ENCODE measurements at places on chromosomes 4 and X.

DNA sequence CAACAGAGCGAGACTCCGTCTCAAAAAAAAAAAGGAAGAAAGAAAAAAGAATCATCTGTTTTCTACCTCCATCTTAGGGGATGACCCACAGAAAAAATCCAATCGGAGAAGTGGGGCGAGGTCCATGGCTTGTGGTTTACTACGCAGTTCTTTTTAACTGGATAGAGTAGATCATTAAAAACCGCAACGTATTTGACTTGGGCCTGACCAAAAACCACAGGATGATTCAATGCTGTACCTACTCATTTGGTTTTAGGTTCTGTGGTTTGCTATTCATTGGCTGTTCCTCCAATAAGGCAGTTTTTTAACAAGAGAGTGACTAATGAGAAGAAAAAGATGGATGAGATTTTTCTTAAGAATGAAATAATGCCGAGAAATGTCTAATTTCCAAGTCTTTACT lies 83.7 kb downstream of the FREM3 start:
- DNase-seq, result no peak

GRCh38 chr4:32142075-32142474 lies 1421.9 kb downstream of the PCDH7 start:
- peak; percentile 1 for DNase-seq

GRCh38 chr4:53040459-53040815 lies 178.3 kb downstream of the RASL11B start:
- DNase-seq, result peak; percentile 22

GRCh38 chrX:57329008-57329407 lies 42.5 kb downstream of the FAAH2 start:
- no peak for DNase-seq

GRCh38 chr4:68348577-68348976 lies 1.3 kb downstream of the YTHDC1 start:
- DNase-seq, result no peak

DNA sequence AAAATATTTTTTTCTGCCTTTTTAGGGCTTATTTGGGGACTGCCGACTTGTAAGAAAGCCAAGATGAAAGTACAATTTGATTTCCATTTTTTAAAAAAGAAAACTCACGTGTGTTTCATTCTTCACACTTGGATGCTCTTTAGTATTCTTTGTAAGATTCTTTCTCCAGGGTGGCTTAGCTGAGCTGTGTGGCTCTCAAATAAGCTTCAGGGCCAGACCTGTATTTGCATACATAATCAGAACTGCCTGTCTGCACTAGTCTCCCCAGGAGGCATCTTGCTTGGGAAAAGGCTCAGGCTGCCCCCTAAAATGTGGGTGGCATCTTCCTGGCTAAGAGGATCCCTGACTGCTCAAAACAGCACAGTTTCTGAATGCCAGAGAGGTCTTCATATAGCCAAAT lies 498.4 kb downstream of the MID1IP1 start:
- DNase-seq, result no peak

GRCh38 chr4:176735300-176735699 lies 57.4 kb downstream of the VEGFC start:
- DNase-seq, result peak; percentile 62

- DNase-seq, result no peak
Observed at GRCh38 chr4:77493120-77493752, 112.4 kb upstream of the CXCL13 start.

DNA sequence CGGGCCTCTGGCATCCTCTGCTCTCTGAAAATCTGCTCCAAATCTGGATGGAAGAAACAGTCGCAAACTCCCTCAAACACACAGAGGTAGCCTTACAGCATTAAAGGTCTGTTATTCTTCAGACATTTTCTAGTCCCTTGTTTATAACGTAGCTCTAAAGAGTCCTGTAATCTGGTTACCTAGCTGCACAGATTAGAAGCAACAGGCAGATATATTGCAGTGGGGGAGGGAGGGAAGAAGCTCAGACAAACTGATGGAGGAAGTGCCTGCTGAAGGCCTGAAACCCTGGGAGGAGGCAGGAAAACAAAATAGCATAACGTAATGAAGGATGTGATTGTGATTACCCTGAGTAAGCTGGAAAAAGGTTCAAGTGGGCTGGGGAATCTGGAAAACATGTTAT lies 39.4 kb downstream of the ZCCHC12 start:
- no peak for DNase-seq

DNA sequence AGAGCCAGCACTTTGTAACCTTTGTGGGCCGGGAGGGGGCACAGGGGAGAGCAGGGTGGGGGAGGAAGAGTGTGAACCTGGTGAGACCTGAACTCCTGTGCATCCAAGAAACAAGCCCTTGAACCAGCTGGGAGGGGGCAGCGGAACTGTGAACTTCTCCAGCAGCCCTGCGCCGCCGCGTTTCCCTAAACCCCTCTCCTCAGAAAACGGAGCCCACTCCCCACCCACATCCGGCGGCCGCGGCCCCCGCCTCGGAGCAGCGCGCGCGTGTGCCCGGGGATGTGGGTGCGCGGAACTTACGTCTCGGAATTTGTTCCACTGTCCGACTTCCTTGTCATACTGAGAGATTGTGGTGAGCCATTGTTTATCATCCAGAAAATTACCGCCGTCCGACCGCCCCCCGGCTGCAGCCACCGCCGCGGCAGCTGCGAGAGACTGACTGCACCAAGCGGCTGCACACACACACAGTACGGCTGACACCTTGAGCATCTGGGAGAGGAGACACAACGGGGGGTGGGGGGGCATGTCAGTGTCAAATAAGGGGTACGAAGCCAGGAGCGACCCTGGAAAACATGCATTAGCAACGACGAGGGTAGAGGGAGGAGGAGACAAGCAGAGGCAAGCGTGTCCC lies 494 bp downstream of the SPOCK3 start:
- DNase-seq, result peak; percentile 20

GRCh38 chrX:41785685-41786084 lies 61.7 kb downstream of the GPR82 start:
- peak; percentile 32 for DNase-seq

- DNase-seq, result peak; percentile 60
Observed at GRCh38 chr4:188439641-188440311, 300.5 kb downstream of the TRIML1 start.

GRCh38 chr4:62870451-62870850 lies 1538.8 kb downstream of the TECRL start:
- DNase-seq, result no peak

GRCh38 chrX:80807606-80807991 lies 2.1 kb downstream of the BRWD3 start:
- no peak for DNase-seq

DNA sequence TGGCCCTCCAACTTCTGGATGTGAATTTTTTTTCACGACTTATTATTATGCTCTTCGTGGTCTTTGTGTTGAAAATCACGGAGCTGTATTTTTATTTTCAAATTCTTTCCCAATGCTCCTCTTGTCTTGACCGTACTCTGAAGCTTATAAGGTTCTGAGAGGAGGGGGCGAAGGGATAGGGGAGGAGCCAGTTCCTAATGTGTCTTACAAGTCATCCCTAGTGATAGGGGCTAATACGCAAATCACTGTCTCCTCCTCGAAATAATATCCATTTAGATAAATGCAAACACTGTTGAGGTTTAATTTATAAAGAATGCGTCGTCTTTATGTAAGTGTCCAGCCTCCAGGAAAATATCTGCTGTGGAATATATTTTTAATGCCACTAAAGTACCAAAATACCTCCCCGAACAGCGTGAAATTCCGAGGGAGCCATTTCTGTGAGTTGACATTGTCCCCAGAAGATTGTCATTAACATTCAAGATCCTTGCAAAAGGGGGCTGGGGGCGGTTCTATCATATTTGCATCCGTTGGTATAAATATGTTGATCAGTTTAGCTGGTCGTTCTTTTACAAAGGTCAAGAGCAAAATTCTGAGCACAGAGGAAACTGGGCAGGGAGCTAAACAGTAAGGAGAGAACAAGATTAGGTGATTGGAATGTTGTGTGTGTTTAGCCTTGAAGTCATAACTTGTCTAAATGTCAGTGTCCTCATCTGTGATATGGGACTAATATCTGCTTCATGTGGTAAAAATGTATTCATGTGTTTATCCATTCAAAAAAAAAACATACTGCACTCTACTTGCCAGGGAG lies 3.7 kb upstream of the FAT1 start:
- DNase-seq, result peak; percentile 43

DNA sequence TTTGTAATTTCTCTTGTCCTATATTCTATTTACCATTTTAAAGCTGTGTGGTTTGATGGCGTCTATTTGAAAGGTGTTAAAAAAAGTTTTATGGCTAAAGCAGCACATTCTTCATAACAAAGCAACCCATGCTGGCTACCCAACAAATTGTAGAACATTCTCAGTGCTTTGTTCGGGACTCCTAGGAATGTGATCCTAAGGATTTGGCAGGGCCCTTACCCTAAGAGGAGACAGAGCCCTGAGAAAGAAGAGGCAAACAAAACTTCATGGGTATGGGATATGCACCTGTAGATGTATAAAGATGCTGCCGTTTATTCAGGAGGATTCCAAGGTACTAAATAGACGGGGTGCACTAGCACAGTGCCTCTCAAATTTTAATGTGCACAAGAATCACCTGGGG lies 370.8 kb upstream of the DIPK2B start:
- no peak for DNase-seq

GRCh38 chr4:89256203-89256800 lies 51.3 kb downstream of the GPRIN3 start:
- no peak for DNase-seq

- no peak for DNase-seq
Observed at GRCh38 chr4:18937080-18937479, 915.5 kb upstream of the LCORL start.

DNA sequence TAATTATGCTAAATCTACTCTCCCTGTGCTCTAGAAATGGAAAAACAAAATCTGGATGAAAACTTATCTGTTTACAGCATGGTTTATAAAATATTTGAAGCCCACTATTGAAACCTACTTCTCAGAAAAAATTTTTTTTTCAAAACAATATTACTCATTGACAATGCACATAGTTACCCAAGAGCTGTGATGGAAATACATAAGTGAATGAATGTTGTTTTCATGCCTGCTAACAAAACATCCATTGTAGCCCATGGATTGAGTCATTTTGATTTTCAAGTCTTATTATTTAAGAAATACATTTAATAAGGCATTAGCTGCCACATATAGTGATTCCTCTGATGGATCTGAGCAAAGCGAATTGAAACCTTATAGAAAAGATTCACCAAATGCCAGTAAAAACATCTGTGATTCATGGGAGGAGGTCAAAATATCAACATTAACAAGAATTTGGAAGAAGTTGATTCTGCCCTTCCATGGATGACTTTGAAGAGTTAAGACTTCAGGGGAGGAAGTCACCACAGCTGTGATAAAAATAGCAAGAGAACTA lies 144.7 kb upstream of the HHIP start:
- peak; percentile 35 for DNase-seq

DNA sequence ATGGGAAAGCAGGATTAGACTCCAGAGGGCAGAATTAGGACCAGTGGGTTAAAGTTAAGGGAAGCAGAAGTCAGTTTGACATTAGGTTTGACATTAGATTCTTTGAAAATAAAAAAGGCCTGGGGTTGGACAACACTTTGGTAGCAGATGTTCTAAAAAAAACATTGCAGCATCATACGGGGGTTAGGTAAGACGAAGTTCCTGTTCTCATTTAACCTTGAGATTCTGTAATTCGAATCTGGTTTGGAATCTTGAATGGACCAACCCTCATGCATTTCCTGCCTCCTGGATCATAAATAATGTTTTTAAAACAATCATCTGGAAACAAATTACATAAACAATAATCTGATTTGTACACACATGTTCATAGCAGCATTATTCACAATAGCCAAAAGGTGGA lies 181.0 kb downstream of the SHROOM3 start:
- DNase-seq, result no peak

DNA sequence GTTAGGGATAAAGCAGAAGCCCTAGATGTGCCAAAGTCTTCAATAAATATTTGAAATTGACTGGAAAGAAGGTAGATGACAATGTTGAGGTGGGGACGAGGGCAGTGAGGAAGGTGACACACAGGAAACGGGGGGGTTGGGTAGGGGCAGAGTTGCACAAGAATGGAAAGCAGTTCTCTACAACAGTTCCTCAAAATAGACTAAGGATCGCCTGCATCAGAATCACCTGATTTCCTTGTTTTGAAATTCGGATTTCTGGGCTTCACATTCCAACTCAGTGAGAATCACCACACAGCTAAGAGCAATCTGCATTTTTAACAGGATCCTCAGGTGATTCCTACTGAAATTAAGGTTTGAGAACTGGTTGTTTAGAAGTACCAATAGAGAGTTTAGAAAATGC lies 70.6 kb downstream of the ARFIP1 start:
- DNase-seq, result no peak

GRCh38 chr4:169136330-169136729 lies 126.3 kb upstream of the CBR4 start:
- DNase-seq, result no peak

DNA sequence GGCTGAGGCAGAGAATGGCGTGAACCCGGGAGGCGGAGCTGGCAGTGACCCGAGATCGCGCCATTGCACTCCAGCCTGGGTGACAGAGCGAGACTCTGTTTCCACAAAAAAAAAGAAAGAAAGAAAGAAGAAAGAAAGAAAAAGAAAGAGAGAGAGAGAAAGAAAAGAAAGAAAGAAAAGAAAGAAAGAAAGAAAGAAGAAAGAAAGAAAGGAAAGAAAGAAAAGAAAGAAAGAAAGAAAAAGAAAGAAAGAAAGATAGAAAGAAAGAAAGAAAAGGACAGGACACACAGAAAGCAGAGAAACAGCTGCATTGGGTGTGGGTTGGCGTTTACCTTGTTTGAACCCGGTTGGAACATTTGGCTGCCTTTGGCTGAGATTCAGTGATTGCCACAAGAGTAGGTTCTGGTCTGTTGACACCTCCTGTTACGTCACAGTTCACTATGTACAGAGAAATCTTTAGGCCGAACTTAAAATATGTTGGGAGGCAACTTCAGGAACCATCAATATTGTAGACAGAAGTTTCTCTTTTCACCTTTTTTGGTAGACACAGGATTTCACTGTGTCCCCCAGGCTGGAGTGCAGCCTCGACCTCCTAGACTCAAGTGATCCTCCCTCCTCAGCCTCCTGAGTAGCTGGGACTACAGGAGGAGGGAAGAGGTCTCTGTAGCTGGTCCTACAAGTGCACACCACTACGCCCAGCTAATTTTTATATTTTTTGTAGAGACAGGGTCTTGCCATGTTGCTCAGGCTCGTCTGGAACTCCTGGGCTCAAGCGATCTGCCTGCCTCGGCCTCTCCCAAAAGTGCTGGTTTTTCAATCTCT lies 16.3 kb upstream of the PLCXD1 start:
- DNase-seq, result no peak

DNA sequence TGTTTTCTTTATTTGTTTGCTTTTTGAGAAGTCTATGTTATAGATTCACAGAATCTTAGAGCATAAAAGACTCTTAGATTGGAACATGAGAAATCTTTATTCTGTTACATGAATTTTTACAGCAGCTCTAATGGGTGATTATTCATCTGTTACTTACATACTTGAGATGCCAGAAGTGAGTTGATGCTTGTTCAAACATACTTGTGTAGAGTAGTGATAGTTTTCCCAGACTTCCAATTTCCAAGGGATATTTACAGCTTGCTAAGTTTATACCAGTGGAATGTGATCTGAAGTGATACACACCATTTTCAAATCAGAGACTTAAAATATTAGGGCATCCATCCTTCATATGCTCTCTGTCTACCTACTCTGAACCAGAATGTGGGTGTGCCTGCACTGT lies 252.9 kb upstream of the SMIM31 start:
- peak; percentile 50 for DNase-seq

GRCh38 chrX:71140440-71140839 lies 4.2 kb upstream of the NLGN3 start:
- no peak for DNase-seq

Data from fibroblast of skin of back (primary cell).